ENCODE measurements at places on chromosomes 16 and 17.

- no peak for DNase-seq
These were observed 834.0 kb downstream of the CDH11 start for GRCh38 chr16:64287655-64288528.

DNA sequence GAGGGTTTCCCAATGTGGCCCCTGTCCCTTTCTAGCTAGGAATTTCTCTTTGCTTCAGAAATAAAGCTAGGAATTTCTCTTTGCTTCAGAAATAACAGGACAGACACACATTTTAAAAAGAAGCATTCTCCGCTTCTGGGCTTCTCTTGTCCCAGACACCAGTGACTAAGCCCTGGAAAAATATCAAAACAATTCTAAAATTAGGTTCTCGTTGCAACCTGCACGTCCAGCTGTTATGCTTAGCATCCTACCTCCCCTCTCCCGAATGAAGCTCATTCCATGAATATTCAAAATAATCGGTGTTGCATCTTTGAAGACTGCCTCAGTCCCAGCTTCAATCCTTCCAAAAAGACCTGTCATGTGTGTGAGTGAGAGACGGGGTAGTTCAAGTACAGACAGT lies 45.6 kb upstream of the WSCD1 start:
- no peak for DNase-seq

GRCh38 chr17:40458851-40459482 lies 15.7 kb downstream of the IGFBP4 start:
- DNase-seq, result no peak

DNA sequence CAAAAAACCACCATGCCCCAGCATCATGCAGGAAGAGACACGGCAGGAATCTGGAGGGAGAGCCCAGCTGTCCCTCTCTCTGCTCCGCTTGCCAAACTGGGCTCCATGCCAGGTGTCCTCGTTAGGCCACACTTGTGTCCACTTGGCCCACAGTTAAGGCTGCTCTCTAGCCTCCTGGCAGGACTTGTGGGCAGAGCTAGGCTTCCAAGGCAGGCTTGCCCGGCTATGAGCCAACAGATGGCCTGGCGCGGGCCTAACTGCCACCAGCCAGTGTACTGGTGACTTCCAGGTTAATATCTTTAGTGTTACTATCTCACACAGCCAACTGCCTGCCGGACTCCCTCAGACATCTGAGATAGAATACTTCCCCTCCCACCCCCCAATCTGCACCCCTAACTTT lies 10.6 kb downstream of the ATP6V0D1 start:
- DNase-seq, result no peak

DNA sequence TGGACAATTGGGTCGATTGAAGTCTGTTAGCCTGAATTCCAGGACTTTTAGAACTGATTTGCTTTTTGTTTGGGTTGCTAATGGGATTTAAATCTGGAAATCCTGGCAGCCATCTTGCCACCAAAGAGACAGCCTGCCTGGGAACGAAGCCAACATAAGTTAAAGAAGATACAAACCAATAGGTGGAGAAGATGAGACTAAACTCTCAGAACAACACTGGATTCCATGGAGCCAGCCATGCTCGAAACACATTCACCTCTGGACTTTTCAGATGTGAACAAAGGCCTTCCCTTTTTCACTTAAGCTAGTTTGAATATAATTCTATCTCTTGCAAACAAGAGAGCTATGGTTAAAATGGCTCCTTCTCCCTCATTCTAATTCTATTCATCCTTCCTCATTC lies 135.9 kb downstream of the TOX3 start:
- no peak for DNase-seq

- no peak for DNase-seq
These were observed 127.8 kb downstream of the OR1D5 start for GRCh38 chr17:2935632-2936031.

DNA sequence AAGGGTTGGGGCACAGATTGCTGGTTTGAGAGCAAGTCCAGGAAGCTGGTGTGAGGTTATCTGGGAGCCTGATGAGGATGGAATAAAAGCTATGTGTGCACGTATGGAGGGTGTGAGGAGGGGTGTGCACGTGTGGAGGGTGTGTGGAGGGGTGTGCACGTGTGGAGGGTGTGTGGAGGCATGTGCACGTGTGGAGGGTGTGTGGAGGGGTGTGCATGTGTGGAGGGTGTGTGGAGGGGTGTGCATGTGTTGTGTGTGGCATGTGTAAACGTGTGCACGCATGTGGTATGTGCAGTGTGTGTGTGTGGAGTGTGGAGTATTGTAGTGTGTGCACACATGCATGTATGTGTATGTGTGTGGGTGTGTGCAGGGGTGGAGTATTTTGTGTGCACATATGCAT lies 19.2 kb downstream of the RBFOX3 start:
- no peak for DNase-seq

DNA sequence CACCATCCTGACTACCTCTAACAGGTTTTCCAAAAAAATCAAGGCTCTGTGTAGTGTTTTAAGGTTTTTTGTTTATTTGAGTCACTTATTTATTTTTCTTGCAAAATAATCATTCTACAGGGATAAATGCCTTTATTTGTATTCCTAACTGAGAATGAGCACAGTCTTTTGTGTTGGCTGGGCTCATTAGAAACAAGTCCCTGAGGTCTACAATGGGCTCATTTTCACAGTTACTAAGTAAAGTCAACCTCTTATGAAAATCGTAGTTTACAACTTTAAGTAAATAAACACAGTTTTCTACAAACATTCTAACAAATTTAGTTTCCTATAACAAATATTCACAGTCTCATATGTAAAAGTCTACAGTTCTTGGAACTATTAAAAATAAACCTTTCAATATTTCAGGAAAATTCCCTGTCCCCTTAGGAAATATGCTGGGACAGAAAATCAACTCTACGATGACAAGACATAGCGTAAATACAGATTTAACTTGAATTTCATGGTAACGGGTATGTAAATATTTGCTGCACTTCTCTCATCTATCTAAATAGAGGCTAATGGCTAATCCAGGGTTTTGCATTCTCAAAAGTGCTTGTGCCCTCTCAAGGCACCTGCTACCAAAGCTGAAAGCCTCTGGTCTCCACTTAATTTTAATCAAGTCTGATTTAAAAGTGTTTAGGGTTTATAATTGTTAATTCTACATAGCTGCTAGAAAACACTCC lies 31.5 kb upstream of the CDH5 start:
- no peak for DNase-seq

- no peak for DNase-seq
These were observed 41.7 kb downstream of the ANKFY1 start for GRCh38 chr17:4221899-4222659.

DNA sequence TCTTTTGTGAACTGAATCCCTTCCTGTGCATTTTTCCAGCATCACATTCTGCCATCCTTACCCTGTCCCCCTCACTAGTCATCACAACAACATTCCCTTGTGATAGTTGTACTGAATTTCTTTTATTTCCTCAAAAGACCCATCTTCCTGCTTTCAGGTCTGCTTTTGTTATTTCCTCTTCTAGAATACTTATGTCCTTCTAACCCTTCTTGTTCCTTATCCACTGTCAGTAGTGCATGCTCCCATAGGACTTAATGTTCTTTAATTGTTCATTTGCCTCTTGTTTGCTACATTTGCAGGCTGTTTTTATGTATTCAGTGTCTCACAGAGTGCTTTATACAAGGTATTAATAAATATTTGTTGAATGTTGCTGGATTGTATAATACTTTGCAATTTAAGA lies 73.0 kb downstream of the BCAS3 start:
- DNase-seq, result no peak

DNA sequence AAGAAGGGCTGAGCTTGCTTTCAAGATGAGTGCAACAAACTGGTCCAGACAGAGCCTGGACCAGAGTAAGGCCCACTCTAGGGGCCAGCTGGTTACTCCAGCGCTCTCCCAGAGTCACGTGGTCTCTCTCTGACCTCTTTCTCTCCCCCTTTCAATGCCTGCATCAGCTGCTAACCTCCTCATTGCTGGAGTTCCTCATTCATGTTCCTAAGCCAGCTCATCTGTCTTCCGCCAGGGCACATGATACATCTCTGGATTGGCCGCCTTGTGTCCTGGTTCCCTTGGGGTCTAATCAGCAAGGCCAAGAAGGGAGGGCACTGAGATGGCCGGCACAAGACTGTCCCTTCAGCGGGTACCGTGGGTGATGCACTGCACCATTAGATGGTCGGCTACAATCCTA lies 26.9 kb upstream of the ZFP90 start:
- no peak for DNase-seq

GRCh38 chr16:30666681-30667080 lies 8.4 kb downstream of the FBRS start:
- DNase-seq, result no peak

DNA sequence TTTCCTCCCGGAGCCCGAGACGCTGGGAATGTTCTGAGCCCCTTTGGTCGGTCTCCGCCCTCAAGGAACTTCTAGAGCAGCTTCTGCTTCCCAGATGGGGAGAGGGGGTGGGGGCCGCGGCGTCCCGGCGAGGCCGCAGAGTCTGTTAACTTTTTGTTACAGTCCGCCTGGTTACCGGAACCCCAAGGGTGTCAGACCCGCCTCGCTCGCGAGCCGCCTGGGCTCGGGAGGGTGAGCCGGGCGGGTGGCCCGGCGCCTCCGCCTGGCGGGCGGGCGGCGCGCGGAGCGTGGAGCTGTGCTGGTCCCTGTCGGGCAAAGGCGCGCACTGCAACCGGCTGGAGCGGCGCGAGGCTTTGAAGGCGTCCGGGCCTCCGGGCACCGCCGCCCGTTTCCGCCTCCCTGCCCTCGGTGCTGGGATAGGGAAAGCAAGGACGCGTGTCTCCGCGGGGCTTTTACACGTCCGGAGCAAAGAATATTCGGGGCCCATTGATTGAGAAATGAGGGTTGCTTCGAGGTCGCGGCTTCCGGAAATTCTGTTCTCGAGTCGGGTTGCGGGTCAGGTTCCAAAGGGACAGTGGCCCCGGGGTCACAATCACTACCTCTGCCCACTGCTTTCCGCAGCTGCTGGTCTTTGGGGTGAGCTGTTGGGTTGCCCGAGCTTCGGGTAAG lies 1.7 kb downstream of the HS3ST3B1 start:
- DNase-seq, result peak; percentile 77

GRCh38 chr17:63696381-63696961 lies 3.5 kb downstream of the LIMD2 start:
- DNase-seq, result no peak

GRCh38 chr17:35568561-35568960 lies 7.9 kb upstream of the SLFN14 start:
- DNase-seq, result peak; percentile 61

GRCh38 chr16:31191697-31192428 lies 10.7 kb downstream of the PYCARD start:
- DNase-seq, result no peak

DNA sequence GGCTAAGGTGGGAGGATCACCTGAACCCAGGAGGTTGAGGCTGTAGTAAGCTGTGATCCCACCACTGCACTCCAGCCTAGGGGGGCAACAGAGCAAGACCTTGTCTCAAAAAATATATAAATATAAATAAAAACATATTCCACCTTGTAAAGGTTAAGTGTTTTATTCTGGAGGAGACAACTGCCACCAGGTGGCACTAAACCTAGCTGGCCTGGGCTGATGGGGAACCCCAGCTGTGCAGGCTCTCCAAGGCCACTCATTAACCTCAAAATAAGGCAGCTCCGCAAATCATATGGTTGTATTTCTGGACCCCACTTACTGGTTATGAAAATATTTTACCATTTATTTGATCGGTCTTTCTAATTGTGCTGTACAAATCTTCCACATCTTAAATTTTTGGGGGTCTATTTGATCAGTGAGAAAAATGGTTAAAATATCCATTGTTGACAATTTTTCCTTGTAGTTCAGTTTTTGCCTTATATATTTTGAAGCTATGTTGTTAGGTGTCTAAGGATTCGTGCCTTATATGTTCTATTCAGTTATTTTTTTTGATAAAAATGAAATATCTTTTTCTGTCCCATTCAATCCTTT lies 8.5 kb upstream of the ICAM2 start:
- peak; percentile 74 for DNase-seq

DNA sequence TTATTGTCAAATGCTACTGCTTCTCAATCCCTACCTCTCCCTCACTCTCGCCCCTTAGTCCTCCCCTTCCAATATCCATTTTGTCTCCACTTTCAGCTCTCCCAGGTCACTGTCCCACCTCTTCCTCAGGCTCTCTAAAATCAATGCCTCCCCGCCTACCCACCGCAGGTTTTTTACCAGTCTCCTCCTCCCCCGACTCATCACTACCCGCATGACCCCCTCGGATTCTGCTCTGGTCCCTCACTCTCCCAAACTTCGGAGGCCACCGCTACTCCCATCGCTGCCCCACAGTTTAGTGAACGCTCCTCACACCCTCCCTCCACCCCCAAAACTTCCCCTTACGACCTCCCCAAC lies 513 bp downstream of the CRLF3 start:
- DNase-seq, result peak; percentile 35

DNA sequence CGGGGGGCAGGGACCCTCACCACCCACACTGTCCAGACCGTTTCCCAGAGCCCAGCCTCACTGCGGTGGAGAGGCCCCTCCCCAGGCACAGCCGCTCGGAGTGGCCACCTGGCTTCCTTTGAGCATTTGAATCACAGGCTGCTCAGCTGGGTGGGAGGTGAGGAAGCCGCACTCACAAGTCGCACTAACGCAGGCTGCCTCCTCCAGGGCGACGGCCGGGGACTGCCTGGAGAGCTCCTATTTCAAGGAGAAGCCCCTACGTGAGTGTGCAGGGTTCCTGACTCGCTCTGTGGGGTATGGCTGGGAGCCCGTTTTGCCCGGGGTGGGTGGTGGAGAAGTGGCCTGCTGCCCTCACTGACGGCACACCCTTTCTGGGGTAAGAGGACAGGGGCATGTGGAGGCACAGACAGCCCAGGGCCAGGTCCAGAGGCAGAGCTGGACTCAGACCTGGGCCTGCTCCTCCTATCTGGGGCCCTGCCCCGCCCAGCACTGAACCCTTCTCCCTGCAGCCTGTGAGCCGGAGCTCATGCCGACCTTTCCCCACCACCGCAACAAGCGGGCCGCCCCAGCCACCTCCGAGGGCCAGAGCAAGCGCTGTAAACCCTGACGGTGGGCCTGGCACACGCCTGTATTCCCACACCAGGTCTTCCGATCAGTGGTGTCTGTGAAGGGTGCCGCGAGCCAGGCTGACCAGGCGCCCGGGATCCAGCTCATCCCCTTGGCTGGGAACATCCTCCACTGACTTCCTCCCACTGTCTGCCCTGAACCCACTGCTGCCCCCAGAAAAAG lies 6.2 kb downstream of the SPATA2L start:
- DNase-seq, result no peak

- no peak for DNase-seq
These were observed 121.6 kb upstream of the SMURF2 start for GRCh38 chr17:64783556-64784352.

DNA sequence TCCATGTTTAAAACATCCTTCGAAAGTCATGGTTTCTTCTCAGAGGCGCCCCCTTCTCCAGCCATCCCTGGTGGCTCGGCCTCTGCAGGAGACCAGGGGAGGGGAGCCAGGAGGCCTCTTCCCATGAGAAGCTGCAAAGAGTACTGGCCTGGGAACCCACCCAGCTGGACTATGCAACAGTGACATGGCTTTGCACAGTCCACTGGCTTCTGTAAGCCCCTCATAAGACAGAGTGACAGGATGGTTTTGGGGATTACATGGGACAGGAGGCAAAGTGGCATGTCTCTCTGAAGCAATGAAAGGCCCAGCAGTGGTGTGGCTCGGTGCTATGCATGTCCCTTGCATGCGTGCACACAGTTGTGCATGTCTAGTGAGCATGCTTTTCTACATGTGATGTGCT lies 99.5 kb downstream of the C16orf78 start:
- DNase-seq, result no peak

Data from RWPE1 (cell line).